ENCODE measurements at places on chromosomes 2 and 18.

GRCh38 chr18:40094441-40094840 lies 1860.6 kb upstream of the PIK3C3 start:
- no peak for DNase-seq

DNA sequence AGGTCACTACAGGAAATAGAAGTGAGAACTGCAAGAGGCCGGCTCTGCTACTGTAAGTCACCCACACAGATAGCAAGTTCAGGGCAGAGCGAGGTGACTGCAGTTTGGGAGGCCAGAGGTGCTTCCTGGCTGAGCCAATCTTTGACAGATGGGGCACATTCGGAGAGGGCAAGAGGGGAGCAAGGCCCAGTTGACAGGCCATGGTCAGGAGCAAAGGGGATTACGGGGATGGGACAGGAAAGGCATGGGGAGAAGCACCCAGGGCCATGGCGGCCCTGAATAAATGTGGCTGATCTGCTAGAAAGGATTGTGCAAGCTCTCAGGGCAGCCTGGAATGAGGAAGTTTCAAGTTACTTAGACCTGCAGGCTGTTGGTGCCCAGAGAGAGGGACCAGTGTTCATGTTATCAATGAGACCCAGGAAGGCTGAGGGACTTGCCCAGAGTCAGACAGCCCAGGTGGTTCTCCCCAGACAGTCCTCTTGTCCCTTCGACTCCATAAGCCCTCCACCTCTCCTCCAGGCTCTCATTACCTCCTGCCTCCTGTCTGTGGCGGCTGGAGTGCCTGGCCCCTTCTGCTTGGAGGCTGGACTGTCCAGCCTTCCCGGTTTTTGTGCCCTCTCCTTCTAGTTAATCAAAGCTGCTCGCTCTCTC lies 123.3 kb downstream of the CTIF start:
- no peak for DNase-seq

DNA sequence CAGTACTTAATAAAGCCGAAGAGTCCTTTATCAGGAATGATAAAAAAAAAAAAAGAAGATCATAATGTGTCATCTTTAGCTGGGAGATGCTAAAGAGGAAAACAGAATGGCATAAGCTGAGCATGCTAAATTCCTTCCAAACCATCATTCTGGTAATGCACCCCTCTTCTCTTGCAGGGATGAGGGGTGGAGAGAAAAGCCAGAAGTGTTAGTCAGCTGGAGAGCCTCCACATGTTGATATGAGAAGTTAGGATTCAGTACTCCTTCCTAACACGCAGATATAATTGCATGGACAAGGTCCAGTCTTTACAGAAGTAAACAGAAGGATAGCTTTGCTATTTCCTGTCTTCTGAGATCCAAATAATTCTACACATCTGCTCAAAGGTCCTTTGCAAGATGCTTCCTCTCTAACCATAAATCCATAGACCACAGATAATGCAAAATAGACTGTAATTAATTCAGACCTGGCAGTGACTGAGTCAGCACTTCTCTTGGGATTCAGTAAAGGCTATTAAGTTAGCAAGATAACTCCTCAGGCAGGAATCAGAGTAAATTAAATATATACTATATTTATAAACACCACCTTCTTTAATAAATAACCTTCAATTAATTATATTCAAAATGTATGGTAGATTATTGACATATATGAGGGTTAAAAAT lies 930.0 kb upstream of the KLHL29 start:
- no peak for DNase-seq

DNA sequence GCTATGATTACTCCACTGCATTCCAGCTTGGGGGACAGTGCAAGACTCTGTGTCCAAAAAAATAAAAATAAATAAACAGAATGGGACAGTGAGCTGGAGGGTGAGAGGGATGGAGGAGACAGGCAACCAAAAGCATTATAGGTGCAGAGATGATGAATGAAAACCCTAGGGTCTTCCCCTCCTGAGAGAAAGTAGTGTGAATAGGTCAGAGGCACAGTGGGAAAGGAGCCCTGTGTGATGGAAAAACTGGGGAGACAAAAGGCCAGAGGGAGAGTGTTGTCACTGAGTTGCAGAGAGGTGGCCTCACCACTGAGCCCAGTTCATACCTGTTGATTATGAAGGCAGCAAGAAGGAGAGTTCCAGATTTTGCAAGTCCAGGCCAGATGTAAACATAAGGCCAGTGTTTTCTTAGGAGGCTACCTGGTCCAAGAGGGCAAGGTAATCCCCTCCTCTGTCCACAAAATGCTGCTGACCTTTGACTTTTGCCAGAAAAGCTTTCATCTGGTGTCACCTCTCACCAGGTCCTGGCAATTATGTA lies 17.6 kb upstream of the AGFG1 start:
- DNase-seq = no peak

DNA sequence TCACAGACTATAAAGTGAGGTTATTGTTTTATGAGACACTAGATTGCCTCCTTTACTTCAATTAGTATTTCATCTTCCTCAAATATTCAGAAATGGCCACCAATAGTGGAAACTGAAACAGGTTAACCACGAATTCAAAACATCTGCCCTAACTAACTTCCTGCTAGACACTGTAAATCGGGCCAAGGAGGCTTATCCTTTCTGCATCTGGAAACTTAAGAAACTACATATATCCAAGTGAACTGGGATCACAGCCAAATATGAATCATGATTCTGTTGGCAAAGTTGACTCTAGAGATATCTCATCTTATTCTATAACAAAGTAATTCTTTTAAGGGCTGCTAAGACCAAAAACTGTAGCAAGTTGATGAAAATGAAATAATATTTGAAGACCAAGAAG lies 136.6 kb upstream of the ZC3H15 start:
- no peak for DNase-seq

GRCh38 chr2:118940486-118941120 lies 1.4 kb upstream of the MARCO start:
- DNase-seq = no peak

- DNase-seq = no peak
Measured at GRCh38 chr2:101478181-101479001, 3.5 kb upstream of the RFX8 start.

- DNase-seq = no peak
Measured at GRCh38 chr2:159091976-159092375, 123.5 kb downstream of the TANC1 start.

DNA sequence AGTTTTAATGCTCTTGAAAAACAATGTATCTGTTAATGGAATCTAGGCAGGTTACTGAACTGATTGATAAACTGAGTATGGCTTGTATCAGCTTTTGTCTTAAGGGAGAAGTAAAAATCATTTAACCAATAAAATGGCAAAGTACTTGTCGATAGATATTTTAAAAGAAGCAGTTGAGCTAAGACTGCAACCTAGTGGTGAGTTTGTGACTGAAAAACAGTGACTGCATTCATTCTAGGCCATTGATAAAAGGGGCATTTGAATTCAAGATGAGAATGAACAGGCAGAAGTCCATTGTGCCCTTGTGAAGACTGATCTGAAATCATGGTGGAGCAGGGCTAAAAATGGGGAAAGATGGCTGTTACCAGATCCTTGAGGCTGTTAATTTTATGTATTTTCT lies 59.4 kb upstream of the MSTN start:
- peak; percentile 9 for DNase-seq

DNA sequence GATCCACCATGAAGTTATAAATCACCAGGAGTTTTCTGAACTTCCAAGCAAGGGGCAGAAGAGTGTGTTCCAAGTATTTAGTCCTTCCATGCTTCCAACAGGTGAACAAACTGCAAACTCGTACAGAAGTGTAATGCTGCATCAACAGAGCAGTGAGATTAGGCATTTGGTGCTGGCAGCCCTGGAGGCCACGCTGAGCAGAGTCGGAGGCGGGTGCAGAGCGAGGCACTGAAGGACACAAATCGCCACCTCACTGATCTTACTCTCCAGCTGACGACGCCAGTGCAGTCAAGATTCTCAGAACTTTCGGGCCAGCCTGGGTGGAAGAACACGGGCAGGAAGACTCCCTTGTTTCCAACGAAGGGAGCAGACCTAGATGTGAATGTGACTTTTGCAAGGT lies 39.2 kb downstream of the SERPINE2 start:
- DNase-seq = no peak

DNA sequence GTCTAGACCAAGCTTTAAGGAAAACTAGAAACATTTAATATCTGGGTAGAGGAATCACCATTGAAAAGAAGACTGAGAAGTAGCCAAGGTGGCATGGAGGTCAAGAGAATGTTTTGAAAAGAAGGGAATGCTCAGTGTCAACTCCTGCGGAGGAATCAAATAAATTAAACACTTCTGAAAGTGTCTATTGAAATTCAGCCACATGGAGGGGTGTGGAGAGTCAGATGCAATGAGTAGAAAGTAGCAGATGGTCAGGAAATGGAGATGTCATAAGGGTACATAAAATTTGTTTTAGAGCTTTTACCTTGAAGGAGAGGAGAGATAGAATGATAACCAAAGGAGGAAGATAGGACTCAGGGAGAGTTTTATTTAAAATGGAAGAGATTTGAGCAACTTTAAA lies 35.1 kb downstream of the NLRC4 start:
- no peak for DNase-seq

DNA sequence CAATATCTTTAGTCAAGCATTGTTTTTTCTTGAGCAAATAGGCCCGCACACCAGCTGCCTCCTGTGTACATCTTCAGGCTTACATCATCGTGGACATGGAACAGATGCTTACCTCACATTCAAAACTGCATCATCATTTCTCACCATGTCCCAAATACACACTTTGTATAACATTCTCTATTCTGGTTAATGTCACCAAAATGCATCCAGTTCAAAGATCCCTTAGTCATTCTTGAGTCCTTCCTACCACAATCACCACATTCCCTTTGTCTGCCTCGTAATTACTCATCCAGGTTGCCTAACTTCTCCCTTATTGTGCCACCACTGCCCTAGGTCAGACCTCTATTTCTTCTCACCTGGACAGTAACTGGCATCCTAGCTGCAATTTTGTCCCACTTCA lies 373.7 kb upstream of the GALNT5 start:
- no peak for DNase-seq

All from hematopoietic multipotent progenitor cell treated with erythropoietin and hydrocortisone succinate and interleukin-3 and kit ligand, for 17 days (in vitro differentiated cells).